ENCODE measurements at places on chromosomes 3 and 15. TPM values are rescaled to one million over a fixed set of nuclear protein-coding genes. Genes with fewer than 3 reads are reported as not detected.

GRCh38 chr3:16999871-17000270, 115.1 kb downstream of the PLCL2 start:
- DNase-seq, result no peak

ZNF502 gene
- polyA plus RNA-seq, result 0.28 TPM

- DNase-seq, result no peak
These were observed 1.4 kb upstream of the CIDEC start for GRCh38 chr3:9881441-9881840.

GRCh38 chr3:117793622-117794265, 1084.2 kb downstream of the TUSC7 start:
- no peak for DNase-seq

GRCh38 chr15:77033729-77034671, 36.9 kb downstream of the TSPAN3 start:
- no peak for DNase-seq

- DNase-seq, result no peak
These were observed 1074.8 kb upstream of the ALCAM start for GRCh38 chr3:104291878-104292277.

DNA sequence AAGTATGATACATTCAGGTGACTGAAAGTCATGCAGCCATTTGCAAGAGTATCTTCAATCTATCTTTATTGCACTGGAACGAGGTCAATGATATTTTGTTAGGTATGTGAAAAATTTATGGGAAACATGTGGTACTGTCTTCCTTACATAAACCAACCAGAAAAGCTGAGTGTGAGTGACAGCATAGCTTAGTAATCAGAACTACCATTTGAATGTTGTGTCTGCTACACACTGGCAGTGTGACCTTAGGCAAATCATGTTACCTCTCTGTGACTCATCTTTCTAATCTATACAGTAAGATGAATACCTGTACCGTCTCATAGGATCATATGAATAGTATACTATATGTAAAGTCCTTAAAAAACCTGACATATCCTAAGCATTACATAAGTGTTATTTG, 337.9 kb upstream of the IL12A start:
- no peak for DNase-seq

DNA sequence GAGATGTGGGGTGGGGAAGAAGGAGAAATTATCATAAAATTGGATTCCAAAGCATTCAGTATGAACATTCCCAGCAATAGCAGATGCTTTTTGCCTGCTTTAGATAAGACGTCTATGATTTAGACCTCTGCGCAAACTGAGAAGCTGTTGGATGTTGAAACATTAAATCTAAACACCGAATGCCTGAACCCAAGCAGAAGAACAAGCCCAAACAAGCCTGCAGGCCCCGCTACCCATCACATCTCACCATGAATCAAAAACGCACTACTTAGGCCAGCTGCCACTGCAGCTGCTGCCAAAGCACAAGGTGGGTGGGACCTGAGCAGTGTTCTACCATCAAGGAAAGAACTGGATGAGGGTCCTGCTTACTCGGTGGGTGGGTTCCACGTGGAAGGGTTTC, 24.4 kb upstream of the THBS1 start:
- DNase-seq, result no peak

SCAMP5 gene
- polyA plus RNA-seq, result not detected

GRCh38 chr3:69901802-69902201, 97.7 kb upstream of the SAMMSON start:
- no peak for DNase-seq

Measured in CD14-positive monocyte (primary cell).